ENCODE measurements at places on chromosomes 16 and 17.

- no peak for DNase-seq
Measured at GRCh38 chr17:70119983-70120382, 45.0 kb downstream of the KCNJ16 start.

DNA sequence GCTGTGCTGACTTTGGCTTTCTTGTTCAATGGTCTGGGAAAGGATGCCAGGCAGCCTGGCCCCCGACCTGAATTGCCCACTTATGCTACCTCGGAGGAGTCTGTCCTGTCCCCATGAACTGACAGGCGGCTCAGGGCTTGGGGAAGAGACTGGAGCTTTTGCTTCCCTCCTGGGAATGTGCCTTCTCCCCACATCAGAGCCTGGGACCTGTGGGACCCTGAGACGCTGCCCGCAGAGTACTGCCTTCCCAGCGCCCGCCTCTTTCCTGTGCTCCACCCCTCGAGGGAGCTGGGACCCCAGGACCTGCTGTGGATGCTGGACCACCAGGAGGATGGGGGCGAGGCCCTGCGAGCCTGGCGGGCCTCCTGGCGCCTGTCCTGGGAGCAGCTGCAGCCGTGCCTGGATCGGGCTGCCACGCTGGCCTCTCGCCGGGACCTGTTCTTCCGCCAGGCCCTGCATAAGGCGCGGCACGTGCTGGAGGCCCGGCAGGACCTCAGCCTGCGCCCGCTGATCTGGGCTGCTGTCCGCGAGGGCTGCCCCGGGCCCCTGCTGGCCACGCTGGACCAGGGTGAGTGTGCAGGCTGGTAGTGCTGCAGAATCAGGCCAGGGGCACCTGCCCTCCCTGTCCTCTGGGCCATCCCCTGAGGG lies 18.5 kb downstream of the FCSK start:
- DNase-seq, result no peak

- DNase-seq, result no peak
Measured at GRCh38 chr17:56478836-56479447, 114.6 kb upstream of the NOG start.

DNA sequence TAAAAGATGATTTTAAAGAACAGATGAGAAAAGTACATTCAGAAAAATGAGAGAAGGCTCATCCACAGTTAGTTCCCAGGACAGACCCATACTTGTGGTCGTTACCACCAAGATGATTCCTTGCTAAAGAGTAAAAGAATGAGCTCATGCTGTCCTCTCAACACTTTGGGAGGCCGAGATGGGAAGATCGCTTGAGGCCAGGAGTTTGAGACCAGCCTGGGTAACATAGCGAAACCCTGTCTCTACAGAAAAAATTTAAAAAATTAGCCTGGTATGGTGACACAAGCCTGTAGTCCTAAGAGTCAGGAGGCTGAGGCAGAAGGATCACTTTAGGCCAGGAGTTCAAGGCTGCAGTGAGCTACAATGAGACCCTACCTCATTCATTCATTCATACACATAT lies 60.7 kb upstream of the CNEP1R1 start:
- DNase-seq, result no peak

DNA sequence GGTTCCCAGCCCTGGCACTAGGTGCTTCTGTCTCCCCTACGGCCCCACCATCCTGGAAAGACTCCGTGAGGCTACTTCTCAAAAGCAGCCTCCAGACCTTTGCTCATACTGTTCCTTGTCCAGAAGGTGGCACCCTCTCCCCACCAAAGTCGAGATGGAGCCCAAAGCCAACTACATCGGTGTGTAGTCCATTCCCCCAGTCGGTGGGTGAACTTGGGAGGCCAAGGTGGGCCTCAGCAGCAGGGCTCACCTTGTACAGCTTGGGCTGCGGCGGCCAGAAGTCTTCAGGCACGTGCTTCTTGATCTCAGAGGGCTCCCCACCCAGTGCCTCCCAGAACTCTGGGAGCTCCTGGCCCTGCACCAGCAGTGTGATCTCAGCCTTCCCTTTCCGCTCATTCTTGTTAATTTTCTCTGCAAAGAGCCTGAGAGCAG lies 10.2 kb downstream of the FLII start:
- DNase-seq, result peak; percentile 39

GRCh38 chr16:4016005-4016352 lies 100.3 kb downstream of the ADCY9 start:
- DNase-seq, result no peak

DNA sequence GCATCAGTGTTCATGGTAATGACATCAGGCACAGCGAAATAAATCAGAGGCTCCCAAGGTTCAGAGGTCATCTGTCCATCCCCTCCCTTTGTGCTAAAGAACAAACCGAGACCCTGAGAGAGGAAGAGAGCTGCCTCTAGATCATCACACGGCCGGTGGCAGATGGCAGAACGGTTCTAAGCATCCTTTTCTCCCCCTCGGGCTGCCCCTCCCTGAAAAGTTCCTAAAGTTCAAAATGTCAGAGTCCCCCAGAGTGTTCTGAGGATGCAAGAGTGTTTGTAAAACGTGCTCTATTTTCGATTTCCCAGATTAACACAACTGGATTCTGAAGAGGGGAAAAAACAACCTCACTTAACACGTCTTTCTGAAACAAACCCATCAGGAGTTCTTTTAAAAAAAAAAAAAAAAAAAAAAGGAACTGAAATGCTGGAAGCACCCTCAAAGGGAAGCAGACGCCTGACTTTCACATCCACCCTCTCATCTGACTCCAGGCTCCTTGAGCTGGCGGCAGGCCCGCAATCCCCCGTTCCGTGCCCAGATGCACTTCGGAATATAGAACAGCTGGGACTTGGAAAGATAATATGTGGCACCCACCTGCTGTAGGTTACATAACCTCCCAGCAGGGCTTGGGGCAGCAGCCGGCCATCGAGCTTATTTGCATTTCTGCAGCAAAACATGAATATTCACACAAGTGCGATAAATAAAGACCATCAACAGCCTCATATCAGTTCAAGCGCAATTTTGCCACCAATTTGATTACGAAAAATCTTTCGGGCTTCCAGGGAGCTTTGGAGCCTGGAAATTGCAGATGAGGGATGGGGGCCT lies 115.5 kb upstream of the SMURF2 start:
- DNase-seq, result no peak

- DNase-seq, result no peak
Measured at GRCh38 chr16:65244787-65245186, 122.9 kb upstream of the CDH11 start.

GRCh38 chr17:37661400-37662014 lies 18.3 kb upstream of the DDX52 start:
- DNase-seq, result no peak

GRCh38 chr17:55005520-55005919 lies 37.0 kb downstream of the STXBP4 start:
- no peak for DNase-seq

GRCh38 chr17:75902406-75902805 lies 2.3 kb downstream of the MRPL38 start:
- DNase-seq, result no peak

GRCh38 chr16:20900299-20901067 lies at the start of the genes DCUN1D3 and LYRM1:
Gene DCUN1D3 (minus strand): TSS chr16:20900358. CDS start chr16:20862538, 37,820 bp downstream.
Gene LYRM1 (plus strand): TSS chr16:20900771. CDS start chr16:20915556, 14,785 bp downstream.
- peak; percentile 93 for DNase-seq

GRCh38 chr17:15086776-15087295 lies 178.3 kb downstream of the PMP22 start:
- no peak for DNase-seq

- DNase-seq, result no peak
Measured at GRCh38 chr17:77196251-77196650, 55.5 kb downstream of the SEC14L1 start.

DNA sequence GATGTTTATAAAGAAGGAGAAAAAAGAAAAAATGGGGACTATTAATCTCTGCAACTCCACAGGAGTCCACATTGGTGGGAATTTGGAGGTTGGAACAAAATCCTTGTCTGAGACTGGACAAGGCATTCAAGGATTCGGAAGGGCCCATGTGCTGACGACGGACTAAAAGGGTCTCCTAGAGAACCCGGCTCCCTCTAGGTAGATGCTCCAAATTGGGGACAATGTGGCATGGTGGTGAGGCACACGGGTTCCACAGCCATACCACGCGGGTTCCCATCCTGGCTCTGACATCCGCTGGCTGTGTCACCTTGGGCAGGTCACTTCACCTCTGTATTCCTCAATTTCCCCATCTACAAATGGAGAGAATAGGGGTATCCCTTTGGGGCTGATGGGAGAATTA lies 227.4 kb downstream of the C16orf78 start:
- DNase-seq, result no peak

GRCh38 chr16:11452298-11452697 lies 107.0 kb downstream of the RMI2 start:
- DNase-seq, result no peak

DNA sequence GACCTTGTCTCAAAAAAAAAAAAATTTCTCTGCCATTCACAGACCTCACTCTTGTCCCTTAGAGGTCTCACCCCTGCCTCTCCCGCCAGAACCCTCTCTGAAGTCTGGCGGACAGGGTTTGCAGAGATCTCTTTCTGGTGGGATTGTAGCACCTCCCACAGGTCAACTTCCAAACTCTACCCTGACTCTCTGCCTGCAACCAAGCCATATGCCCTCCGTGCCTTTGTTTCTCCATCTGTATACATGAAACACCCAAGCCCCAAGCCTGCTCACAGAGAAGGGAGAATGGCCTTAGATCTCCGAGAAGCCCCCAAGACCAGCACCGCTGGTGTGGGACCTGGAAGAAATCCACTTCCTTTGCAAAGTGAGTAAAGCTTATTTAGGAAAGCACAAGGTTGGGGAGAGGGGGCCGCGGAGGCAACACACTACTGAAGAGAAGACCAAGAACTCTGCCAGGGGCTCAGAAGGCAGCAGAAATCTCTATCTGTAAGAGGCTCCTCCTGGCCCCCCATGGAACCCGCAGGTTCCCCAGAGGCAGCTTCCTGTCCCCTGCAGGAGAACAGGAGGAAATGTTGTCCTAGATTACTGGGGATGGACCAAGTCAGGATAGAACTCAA lies 219.9 kb downstream of the C16orf78 start:
- DNase-seq, result no peak

DNA sequence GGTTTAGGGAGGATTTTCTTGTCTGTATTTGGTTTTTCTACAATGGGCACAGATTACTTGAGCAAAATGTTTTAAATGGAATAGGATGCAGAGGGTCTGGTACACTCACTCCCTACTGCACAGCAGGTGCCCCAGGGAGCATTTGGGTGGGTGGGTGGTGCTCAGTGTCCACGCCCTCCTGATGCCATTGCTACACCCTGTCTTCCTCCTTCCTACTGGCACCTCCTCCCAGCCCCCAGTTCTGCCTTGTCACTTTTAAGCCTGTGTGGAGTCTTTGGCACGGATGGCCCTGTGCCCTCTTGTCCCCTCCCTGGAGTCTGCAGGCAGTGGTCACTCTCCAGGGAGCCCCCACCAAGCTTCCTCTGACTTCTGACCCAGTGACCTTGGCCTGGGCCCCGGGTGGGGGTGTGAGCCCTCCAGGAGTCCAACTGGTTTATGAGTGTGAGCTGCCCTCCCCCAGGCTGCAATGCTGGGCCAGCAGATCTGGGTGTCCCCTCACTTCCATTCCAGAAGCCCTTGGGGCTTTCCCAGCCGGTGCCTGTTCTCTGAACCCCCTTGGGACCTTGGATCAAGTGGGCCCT lies 15.5 kb downstream of the LLGL2 start:
- no peak for DNase-seq

All from stimulated activated CD8-positive, alpha-beta memory T cell treated with anti-CD3 and anti-CD28 coated beads, Interleukin-15, amount 100 ng/mL, for 48 hours (primary cell).